Transverse colon (tissue), 4 donors: ENCODE measurements at places on chromosomes 3 and 15. TPM values are rescaled to one million over a fixed set of nuclear protein-coding genes. Genes with fewer than 3 reads are reported as not detected.
A peak's percentile ranks its signal among the peaks of the same experiment; 100 is the strongest.

GRCh38 chr3:169286214-169286613 lies 377.3 kb downstream of the MECOM start:
- H3K4me1 ChIP-seq: peaks cover 6% of the 10 kb centered on the region
- no peaks in the 10 kb centered on the region for H3K27me3 ChIP-seq
- no peaks in the 10 kb centered on the region for H3K36me3 ChIP-seq
- H3K27ac ChIP-seq: peak overlapping the region; percentile 68
- DNase-seq: no peak

DNA sequence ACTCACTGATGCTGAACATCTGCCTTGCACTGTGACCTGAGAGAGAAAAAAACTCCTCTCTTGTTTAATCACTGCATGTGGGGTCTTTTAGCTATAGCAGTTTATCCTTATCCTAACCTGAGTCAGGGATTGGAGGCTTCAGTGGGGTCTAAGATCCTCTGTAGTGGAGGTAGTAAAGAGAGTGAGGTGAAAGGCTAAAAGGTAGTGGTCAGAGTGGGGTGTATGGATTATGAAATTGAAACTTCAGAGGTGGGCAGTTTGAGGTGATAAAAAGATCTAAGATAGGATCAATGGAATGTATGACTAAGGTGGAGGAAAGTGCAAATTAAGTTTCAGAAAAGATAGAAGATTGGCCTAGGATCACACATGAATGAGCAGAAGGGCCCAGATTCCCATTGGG lies 36.5 kb downstream of the DET1 start:
- no peak overlapping the region for H3K4me3 ChIP-seq
- H3K27ac ChIP-seq: no peak overlapping the region
- peaks cover 4% of the 10 kb centered on the region for H3K4me1 ChIP-seq
- H3K27me3 ChIP-seq: no peaks in the 10 kb centered on the region

DNA sequence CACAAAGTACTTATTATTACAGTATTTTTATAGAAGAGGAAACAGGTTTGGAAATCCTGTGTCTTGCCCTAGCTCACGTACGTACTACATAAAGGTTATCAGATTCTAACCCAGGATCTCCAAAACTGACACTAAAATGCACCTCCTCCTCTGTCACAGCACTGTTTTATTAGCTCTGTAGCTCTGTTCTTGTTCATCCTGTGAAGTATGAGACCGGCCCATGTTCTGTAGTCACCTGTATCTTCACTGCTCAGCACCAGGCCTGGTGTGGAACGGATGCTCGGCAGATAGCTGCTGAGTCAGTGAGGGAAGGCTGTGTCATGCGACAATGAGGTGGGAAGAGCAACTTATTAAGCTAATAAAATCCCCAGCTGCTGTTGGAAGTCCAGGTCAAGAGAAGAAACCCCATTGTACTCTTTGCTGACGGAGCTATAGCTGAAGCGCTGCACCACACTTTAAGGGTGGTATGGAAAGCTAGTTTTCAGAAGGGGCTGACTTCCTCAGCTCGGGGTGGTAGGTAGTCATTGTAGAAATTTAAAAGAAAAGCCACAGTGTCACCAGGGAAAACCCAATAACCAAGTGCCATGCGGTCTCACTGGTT lies 22.8 kb downstream of the BCL2A1 start:
- no peaks in the 10 kb centered on the region for H3K36me3 ChIP-seq
- no peak overlapping the region for H3K27ac ChIP-seq
- no peaks in the 10 kb centered on the region for H3K4me1 ChIP-seq
- no peak for DNase-seq
- H3K4me3 ChIP-seq: no peak overlapping the region
- H3K27me3 ChIP-seq: no peaks in the 10 kb centered on the region

GRCh38 chr3:179848711-179849110 lies 188.0 kb downstream of the PEX5L start:
- no peak overlapping the region for H3K4me3 ChIP-seq
- H3K27ac ChIP-seq: no peak overlapping the region
- H3K36me3 ChIP-seq: no peaks in the 10 kb centered on the region
- no peaks in the 10 kb centered on the region for H3K27me3 ChIP-seq

GRCh38 chr15:43463507-43463906 lies 29.4 kb downstream of the TP53BP1 start:
- no peaks in the 10 kb centered on the region for H3K27me3 ChIP-seq
- no peak for DNase-seq
- no peak overlapping the region for H3K27ac ChIP-seq
- H3K4me1 ChIP-seq: no peaks in the 10 kb centered on the region
- H3K36me3 ChIP-seq: peaks cover 12% of the 10 kb centered on the region

GRCh38 chr3:24591661-24592555 lies 97.3 kb upstream of the THRB start:
- H3K4me3 ChIP-seq: no peak overlapping the region
- peaks cover 12% of the 10 kb centered on the region for H3K4me1 ChIP-seq
- no peaks in the 10 kb centered on the region for H3K27me3 ChIP-seq

DNA sequence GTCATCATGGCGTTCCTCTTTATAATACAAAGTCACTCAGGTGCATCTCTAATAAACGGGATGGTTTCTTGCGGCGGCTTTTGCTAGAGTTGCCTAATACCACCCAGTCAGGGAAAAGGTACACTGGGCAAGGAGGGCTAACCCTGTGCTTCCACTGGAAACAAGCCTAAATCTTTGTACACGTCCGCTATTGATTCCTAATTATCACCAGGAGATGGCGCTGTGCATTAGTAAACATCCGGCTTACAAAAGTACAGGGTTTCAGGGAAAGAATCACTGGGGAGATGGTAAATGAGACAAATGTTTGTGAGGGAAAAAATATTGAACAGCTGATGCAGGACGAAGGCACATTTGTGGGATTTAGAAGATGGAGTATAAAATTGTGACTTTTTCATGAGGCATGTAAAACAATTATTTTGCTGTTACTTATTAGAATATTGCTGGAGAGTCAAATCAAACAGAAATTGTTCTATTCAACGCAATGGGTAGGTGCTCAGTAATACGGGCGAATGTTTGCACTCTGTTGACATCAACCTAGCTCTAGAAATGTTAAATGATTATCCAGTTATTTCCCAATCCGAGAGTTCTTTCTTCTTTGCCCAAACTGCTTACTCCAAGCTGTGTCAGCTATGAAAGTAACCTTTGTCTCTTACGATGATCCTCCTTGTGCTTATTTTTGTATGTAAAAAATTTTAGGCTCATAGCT lies 50.6 kb downstream of the GMNC start:
- no peak overlapping the region for H3K4me3 ChIP-seq
- H3K27me3 ChIP-seq: no peaks in the 10 kb centered on the region
- H3K36me3 ChIP-seq: no peaks in the 10 kb centered on the region
- DNase-seq: no peak

DNA sequence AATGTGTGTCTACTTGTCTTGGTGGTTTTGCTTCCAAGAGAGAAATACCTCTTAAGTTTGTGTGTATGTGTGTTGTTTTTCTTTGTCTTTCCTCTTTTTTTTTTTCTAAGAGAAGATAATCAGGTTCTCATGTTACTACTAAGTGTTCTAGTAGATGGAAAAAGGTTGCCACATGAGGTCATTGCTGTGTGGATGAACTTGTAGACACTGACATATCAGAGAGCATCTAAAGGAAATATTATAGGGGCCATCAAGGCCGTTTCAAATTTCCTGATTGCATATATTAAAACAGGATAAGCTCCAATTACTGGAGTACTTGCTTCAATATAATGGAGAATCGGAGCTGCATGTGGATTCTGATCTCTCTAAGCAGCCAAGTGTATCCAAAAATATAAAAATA lies 747.5 kb downstream of the NR2F2 start:
- no peaks in the 10 kb centered on the region for H3K4me1 ChIP-seq
- DNase-seq: no peak
- H3K27me3 ChIP-seq: no peaks in the 10 kb centered on the region

DNA sequence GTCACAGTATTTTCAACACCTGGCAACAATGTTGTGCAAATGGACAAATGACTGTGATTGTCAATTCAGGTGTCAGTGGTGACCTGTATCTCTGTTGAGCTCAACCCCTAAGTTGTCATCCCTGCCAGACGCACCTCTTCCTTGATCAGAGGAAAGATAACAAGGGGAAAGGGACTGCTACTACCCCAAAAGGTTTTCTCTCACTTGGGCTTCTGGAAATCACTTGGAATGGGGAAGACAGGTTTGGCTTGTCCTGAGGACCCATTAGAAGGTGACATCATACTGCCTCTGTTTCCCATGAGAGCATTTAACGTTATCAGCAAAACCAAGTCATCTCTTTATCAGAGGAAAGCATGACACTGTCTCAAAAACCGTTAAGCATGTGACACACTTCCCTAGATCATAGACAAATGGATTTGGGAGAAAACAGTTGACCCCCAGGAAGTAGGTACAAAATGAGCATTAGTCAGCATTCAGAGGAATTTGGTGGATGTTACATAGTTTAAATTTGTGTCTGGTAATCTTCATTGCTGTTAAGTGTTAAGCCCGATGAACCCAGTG lies 769.5 kb downstream of the GRM7 start:
- no peak overlapping the region for H3K27ac ChIP-seq
- no peaks in the 10 kb centered on the region for H3K36me3 ChIP-seq
- H3K4me1 ChIP-seq: no peaks in the 10 kb centered on the region
- no peak overlapping the region for H3K4me3 ChIP-seq

- H3K36me3 ChIP-seq: no peaks in the 10 kb centered on the region
- DNase-seq: no peak
- H3K4me3 ChIP-seq: no peak overlapping the region
- no peaks in the 10 kb centered on the region for H3K27me3 ChIP-seq
Measured at GRCh38 chr3:55812394-55813013, 325.4 kb upstream of the WNT5A start.

- H3K4me1 ChIP-seq: peaks cover 80% of the 10 kb centered on the region
- H3K4me3 ChIP-seq: peak overlapping the region; percentile 74
- no peaks in the 10 kb centered on the region for H3K27me3 ChIP-seq
- no peaks in the 10 kb centered on the region for H3K36me3 ChIP-seq
Measured at GRCh38 chr3:71064956-71065763, 518.4 kb downstream of the FOXP1 start.

DNA sequence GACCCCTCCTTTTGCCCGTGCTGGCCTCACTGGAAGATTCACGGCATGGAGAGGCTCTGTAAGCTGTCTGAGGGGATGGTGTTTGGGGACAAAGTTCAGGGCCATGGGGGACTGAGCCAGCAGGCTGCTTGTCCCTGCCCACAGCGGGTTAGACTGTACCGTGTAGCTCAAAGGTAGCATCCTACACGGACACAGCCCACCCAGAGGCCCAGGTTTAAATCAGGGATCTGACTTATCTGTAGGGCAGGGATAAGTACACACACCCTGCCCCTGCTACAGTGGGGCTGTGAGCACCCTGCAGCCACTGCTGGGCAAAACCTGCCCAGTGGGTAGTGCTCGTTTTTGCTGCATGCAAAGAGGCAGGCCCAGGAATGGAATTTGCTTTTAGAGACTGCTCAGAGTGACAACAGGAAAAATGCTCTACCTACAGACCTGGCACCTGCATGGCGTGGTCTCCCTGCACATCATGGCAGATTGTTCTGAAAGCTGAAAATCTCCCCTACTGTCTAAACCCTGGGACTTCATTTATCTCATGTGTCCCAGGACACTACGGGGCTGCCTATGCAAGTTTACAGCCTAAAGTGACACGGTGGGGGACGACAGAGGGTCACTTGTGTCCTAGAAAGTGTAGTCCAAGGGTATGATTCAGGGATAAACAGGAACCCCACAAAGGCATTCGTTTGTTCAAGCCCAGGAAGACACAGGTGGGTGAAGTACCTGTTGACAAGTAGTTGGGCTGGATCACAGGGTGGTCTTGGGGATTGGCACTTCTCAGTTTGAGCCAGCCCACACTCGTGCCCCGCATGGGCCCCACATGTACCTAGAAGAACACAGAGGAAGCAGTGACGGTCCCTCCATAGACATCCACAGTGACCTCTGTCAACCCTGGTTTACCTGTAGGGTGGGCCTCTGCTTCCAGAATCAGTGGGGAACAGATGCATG lies 27.7 kb downstream of the CHDH start:
- peaks cover 4% of the 10 kb centered on the region for H3K36me3 ChIP-seq
- no peaks in the 10 kb centered on the region for H3K4me1 ChIP-seq
- no peak overlapping the region for H3K27ac ChIP-seq
- no peaks in the 10 kb centered on the region for H3K27me3 ChIP-seq
- no peak overlapping the region for H3K4me3 ChIP-seq

DNA sequence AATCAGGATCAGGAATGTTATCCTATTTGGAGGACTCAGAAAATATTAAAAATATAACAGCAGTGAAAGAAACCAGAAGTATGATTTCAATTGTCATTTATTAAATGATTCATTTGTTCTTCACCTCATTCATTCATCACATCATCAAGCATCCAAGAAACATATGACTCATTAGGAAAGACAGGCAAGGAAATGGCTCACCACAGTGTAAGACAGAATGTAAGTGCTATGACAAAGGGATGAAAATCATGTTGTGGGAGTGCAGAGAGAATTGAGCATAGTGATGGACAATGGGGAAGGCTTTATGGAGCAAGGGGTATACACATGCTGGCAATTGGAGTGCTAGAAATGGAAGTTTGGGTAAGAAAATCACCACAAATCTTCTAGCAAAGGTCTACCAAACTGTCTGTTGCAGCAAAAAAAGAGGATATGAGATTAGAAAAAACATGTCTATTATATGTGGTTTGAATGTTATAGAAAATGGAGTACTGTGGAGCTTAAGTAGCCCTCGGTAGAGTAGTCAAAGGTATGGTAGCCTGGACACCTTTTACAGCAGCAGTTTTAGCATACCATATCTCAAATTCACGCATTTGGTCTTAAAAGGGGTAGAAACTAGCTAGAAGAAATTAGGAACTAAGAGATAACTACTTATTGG lies 111.1 kb upstream of the GPR149 start:
- H3K27me3 ChIP-seq: no peaks in the 10 kb centered on the region
- H3K4me3 ChIP-seq: no peak overlapping the region
- H3K4me1 ChIP-seq: no peaks in the 10 kb centered on the region
- H3K27ac ChIP-seq: no peak overlapping the region
- no peak for DNase-seq
- no peaks in the 10 kb centered on the region for H3K36me3 ChIP-seq

DNA sequence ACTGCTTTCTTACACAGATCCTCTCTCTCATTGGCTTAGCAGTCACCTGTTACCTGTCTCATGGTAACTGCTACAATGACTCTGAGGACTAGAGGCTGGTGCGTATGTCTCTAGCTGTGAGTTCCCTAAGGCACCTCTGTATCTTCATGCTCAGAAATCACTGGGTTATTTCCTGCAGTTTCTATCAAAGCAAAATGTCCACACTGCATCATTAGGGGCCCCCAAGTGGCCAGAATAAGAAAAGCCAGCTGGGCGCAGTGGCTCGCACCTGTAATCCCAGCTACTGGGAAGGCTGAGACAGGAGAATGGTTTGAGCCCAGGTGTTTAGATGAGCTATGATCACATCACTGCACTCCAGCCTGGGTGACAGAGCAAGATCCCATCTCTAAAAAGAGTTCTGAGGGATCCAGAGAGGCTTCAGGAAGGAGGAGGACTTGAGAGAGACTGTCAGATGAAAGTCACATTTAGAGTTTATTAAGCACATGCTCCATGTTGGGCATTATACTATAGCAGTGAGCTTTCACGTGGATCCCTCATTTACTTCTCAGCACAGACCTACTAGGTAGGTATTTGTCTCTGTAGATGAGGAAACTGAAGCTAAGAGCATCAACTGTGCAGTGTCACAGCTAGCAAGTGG lies 2.3 kb upstream of the VPS18 start:
- no peaks in the 10 kb centered on the region for H3K36me3 ChIP-seq
- no peak overlapping the region for H3K4me3 ChIP-seq
- H3K4me1 ChIP-seq: peaks cover 35% of the 10 kb centered on the region
- peak; percentile 74 for DNase-seq
- H3K27ac ChIP-seq: peak overlapping the region; percentile 53

- no peaks in the 10 kb centered on the region for H3K27me3 ChIP-seq
- no peak overlapping the region for H3K4me3 ChIP-seq
- no peak overlapping the region for H3K27ac ChIP-seq
- DNase-seq: no peak
- peaks cover 7% of the 10 kb centered on the region for H3K4me1 ChIP-seq
Measured at GRCh38 chr3:32309654-32310242, 71.3 kb downstream of the CMTM8 start.

Gene COL8A1
- 10.5 TPM for total RNA-seq

Gene GASK1A
- total RNA-seq: 4.6 TPM

Gene TMCO5A
- not detected for total RNA-seq

Gene MUSTN1
- 16.8 TPM for total RNA-seq

Gene PFKFB4
- total RNA-seq: 6.2 TPM
